ENCODE measurements at places on chromosomes 13 and 19. TPM values are rescaled to one million over a fixed set of nuclear protein-coding genes. Genes with fewer than 3 reads are reported as not detected.

GRCh38 chr13:98112456-98112855 lies 30.4 kb upstream of the FARP1 start:
- DNase-seq: no peak

The ACP7 gene
- total RNA-seq: 1.8 TPM

DNA sequence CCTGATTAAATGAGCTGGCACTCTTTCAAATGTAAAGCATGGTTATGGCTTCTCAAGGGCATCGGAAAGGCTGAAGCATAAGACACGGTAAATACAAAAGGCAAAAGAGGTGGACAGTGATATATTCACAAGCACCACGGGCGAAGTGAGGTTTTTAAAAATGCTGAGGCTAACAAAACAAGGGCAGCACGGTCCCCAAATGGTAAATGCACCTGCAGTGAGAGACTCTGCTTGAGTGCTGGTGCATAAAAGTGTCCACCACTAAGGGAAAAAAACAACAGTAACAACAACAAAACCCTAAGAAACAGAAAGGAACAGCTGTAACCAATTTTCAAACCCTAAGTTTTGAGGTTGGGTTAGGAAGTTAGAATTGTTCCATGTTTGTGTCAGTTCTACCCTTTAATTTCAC lies 234.9 kb downstream of the PCDH9 start:
- DNase-seq: no peak

GRCh38 chr13:61255040-61255796 lies 160.4 kb downstream of the PCDH20 start:
- DNase-seq: no peak

- DNase-seq: no peak
These were observed 2.4 kb downstream of the LRFN3 start for GRCh38 chr19:35938282-35939224.

GRCh38 chr13:98295371-98295770 lies 118.3 kb upstream of the RNF113B start:
- DNase-seq: no peak

DNA sequence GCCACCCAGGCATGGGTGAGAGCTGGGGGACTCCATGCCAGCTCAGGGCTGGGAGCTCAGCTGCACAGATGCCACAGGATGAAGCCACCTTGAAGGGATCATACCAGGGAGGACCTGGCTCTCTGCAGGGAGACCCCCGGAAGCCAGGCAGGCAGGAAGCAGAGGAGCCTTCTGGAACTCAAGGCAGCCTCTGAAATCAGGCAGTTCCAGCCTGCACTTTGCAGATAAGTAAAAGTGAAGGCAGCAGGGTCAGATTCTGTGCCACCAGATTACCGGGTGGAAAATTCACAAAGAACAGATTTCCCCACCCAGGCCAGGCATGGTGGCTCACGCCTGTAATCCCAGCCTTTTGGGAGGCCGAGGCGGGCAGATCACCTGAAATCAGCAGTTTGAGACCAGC lies 2.5 kb downstream of the TMEM259 start:
- DNase-seq: no peak

The MEF2B gene
- total RNA-seq: 4.4 TPM

The IL27RA gene
- 5.1 TPM for total RNA-seq

DNA sequence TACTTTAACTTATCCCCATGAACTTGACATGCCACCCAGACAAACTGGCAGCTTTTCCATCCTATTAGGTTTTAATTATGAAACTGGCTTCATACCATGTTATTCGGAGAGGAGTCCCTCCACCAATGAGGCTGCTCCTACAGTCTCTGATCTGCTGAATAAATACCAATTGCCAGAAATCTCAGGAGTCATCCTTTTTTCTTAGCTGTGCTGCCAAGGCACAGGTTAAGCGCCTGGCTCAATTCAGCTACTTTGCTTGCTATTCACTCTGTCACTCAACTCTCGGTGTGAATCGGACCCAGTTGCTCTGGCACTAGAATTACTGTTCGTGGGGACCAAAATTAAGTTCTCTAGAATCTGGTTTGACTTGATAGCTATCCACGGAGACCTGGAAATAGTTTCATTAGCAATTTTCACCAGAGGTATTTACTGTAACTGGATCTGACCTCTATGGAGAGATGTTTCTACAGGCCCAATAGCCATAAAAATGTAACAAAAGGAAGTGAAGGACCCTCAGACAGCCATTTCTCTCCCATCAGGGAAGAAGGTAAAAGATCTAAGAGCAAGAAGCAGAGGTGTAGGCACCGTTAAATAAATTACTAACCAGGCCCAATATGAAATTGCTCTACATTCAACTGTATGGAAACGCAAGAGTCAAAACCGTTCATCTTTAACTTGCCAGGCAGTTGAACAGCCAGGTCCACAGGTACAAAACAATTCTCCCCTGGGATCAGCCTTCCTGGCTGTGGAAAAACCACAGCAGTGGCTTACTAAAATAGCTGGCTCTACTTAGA lies 5.4 kb downstream of the ZC3H4 start:
- DNase-seq: no peak

DNA sequence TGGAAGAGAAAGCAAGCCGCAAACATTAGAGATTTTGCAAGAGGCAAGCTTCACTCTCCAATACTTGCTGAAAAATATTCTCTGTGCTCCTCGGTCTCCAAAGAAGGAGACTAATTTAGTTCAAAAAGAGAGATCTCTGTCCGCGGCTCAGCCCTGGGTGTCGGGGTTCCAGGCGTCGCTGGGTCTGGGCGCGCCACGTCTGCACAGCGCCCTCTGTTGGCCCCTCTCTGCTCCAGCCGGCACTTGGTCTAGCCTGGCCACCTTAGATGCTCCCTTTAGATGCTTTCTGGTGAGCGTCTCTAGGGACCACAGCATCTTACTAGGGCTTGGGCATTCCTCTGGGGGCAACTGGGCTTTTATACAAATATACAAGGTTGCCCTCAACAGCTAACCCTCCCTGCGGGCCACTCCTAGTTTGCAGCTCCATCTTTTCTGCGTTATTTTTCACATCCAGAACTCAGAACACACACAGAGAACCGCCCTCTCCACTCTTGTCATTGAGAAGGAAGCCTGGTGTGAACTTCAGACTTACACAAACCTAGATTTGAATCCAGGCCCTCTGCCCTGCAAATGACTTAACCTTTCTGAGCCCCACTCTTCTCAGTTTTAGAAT lies 78.3 kb downstream of the CYSLTR2 start:
- DNase-seq: no peak

The CFAP97D2 gene
- total RNA-seq: not detected

DNA sequence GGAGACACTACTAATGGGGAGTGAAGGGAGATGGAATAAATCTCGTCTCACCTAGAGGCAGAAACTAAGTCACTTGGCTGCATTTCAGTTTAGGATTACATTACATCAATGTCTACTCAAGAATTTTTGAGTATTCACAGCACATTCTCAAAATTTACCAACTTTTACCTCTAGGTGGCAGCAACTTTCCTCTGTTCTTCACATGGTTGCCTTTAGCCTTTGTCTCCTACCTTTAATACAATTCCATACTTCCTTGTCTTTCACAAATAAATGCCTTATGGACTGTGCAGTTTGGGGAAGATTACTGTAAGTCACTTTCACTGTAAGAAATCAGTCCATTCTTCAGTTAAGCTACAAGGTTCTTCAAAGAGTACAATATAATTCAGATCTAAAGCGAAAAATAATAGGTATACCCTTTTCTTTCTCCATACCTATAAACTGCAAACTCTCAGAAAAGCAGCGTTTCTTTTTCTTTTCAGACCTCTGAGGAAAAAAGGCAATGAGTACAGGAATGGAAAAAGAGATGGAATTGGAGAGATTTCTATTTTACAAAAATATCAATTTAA lies 379.4 kb downstream of the KLF12 start:
- peak; percentile 47 for DNase-seq

DNA sequence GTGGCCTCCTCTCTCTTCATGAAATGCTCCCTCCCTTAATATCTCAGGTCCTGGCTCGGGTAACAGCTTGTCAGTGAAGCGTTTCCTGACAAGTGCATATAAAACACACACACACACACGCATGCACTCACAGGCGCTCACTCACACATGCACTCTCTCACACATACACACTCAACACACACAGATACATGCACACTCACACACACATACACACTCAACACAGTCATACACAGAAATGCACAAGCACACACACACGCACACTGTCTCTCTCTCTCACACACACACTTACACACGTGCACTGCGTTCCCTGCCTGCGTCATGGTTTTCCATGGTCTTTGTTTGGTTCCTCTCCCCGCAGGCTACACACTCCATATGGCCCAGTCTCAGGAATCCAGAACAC lies 344.1 kb downstream of the UQCRFS1 start:
- DNase-seq: no peak

The BRSK1 gene
- total RNA-seq: 10.6 TPM

The PGLYRP2 gene
- total RNA-seq: 0.34 TPM

DNA sequence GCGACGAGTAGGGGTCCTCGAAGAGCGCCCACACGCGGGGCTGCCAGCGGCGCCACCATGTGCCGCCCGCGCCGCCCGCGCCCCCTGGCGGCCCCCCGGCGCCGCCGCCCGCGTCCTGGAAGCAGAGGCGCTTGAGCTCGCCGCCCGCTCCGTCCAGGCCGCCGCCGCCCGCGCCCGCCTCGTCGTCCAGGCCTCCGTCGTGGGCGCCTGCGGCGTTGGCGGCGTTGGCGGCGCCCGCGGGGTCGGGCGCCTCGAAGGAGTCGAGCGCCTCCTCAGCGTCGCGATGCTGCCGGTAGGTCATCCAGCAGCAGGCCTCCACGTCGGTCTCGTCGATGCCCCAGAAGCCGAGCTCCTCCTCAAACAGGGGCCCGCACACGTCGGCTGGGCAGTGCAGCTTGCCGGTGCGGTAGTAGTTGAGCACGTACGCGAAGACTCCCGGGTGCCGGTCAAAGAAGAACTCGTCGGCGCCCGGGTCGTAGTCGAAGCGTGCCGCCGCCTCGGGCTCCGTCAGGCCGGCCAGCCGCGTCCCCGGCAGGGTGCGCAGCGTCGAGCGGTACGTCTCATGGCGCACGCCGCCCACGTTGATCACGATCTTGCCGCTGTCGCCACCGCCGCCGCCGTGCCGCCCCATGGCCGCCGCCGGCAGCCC lies 829 bp downstream of the KCNC3 start:
- DNase-seq: no peak

The RFX1 gene
- total RNA-seq: 16.4 TPM
